ENCODE measurements at places on chromosomes 2 and 18.

GRCh38 chr2:239093952-239094351 lies 246.1 kb downstream of the TWIST2 start:
- no peak for DNase-seq

GRCh38 chr2:118363604-118364003 lies 275.3 kb downstream of the INSIG2 start:
- DNase-seq, result no peak

DNA sequence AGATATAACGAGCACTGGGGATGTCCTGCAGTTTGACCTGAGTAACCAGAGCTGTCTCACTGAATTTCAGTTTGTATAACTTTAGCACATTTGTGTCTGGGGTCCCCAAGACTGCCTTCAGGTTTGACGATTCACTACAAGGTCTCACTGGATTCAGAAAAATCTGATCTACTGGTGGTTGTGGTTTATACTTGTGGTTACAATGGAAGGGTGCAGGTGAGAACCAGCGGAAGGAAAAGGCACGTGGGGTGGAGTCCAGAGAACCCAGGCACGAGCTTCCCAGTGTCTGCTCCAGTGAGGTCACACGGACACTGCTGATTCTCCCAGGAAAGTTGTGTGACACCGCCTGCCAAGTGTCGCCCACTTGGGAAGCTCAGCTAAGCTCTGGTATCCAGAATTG lies 126.0 kb downstream of the ZNF236 start:
- no peak for DNase-seq

DNA sequence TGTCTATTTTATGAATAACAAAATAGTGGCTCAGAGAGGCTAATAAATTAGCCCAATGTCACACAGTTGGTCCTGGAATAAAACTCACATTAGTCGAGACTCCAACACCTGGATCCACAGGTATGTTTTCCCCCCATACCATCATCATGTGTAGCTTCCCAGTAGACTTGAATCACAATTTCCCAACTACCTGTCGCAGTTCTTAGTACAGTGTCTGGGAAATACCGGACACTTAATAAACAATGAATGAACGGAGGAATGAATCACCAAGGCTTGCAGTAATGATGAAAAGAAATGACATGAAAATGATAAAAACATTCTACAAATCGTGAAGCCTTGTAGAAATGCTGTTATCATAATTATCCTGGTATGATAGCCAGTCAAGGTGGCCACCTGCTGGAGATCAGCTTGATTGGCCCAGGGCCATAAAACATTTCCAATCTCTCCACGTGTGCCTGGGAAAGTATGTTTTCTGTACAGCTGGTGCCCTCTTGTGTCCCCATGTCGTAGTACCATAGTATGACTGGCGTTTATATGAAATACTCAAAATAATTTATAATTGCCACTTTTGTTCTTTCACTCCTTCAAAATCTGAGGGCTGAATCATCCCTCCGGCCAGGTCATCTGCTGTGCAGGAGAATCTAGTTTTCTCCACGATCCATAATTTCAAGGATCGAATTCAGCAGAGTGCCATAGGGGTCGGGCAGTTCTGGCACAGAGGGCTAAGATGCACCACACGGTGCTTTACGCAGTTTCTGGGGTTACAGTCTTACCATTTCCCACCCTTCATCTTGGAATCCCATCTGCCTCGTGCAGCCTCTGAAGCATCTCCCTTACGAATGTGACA lies 95.4 kb downstream of the LAMA1 start:
- DNase-seq, result peak; percentile 56

- DNase-seq, result no peak
These were observed 159.5 kb upstream of the GYPC start for GRCh38 chr2:126496493-126496892.

GRCh38 chr18:48104705-48105104 lies 174.2 kb upstream of the SMAD2 start:
- no peak for DNase-seq

GRCh38 chr18:78305789-78306188 lies 673.8 kb upstream of the SALL3 start:
- DNase-seq, result peak; percentile 3

- no peak for DNase-seq
These were observed 358.1 kb upstream of the SYT4 start for GRCh38 chr18:43635397-43635796.

DNA sequence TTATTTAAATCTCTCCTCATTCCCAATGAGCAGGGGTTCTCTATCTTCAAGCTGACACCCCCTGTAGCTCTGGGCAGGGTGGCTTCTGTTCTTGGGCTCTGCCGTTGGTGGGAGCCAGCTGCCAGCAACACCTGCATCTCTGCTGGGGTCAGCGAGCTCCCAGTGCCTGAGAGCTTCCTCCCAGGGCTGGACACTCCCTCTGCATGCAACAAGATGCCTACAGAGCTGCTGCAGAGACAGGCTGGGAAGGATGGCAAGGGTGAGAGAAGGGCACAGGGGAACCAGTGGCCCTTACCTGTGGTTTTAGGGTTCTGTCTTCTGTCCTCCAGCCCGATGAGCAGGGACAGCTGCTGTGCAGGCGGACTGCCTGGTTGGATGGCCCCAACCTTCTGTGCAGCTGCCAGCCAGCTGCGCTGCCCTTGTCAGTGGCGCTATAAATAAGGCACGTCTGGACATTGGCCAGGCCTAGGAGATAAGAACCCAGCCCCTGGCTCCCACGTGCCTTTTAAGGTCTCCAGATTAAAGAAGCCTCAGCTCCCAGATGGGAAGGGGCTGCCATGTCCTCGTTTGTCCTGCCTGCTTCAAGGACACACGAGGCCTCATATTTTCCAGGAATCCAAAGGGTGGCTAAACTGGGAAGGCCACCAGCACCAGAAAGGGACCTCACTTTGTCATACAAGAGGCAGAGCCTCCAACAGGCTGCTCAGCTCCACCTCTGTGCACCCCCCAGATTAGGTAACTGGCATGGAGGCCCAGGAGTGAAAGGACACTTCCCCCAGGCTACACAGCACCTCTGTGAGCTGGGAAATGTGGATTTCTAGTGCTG lies 39.5 kb upstream of the FHL2 start:
- no peak for DNase-seq

DNA sequence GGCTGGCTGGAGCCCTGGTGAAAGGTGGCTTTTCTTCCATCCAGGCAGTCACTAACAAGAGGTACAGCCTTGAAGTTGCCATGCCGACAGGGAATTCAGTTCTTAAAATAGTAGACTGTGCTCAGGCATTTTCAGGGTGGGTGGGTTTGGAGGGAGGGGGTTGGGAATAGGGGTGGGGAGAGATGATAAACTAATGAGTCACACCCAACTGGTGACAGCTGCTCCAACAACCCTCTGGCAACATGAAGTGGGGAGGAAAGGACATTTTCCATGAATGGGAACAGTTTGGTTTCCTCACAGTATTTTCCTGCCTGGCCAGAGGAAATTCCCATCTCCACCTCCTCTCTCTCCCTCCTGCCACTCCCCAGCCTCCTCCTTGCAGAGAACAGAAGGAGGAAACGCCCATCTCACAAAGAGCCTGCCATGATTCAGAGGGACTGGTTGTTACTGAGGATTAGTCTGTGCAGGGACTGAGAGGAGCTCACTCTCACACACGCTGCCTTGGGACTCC lies 113.0 kb upstream of the SLC1A4 start:
- peak; percentile 95 for DNase-seq

GRCh38 chr18:56910967-56911366 lies 235.9 kb upstream of the BOD1L2 start:
- DNase-seq, result peak; percentile 32

- no peak for DNase-seq
These were observed 286.9 kb downstream of the CTNNA2 start for GRCh38 chr2:79799729-79800128.

DNA sequence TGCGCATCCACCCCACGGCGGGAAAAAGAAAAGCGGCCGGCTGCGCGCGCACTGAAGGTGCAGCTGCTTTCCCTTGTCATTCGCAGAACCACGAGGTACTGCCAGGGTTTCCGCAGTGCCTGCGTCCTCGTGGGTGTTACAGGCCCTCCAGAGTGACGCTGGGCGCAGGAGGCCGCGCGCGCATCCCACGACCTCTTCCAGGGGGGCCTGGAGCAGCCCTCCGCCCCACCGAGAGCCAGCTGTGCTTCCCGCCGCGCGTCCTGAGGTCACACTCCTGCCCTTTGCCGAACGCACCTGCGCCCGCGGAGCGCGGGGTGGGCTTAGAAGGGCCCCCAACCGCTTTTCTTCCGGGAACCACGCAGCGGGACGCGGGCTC lies 378 bp upstream of the IAH1 start:
- DNase-seq, result no peak

DNA sequence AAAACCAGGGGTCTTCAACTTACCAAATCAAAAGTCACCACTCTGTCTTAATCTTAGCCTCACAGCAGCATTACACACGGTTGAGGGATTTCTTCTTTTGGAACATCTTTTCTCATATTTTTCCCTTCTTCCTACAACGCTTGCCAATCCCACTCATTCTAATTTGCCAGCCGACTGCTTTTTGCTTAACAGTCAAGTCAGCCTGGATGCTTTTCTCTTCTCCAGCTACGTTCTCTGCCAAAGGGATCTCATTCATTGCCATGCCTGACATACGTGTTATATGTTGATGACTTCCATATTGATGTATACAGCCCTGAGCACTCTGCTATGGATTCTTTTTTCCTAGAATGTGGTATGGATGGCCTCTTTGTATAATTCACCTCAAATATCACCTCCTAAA lies 37.3 kb downstream of the CDH19 start:
- DNase-seq, result no peak

DNA sequence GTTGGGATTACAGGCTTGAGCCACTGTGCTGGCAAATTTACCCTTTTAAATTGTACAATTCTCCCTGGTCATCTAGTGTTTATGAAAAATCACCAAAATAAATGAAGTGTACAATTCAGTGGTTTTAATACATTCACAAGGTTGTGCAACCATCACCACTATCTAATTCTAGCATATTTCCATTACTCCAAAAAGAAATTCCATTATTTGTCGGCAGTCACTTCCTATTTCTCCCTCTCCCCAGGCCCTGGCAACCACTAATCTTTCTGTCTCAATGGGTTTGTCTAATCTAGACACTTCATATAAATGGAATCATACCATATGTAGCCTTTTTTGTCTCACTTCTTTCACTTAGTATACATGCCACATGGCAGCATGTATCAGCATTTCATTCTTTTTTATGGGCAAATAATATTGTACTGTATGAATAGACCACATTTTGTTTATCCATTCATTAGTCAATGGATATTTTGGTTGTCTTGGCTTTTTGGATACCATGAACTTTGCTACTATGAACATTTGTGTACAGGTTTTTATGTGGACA lies 12.6 kb upstream of the POLE4 start:
- DNase-seq, result no peak

GRCh38 chr2:18976168-18976961 lies 382.1 kb downstream of the OSR1 start:
- DNase-seq, result no peak

GRCh38 chr2:86025229-86025820 lies 80.4 kb downstream of the POLR1A start:
- no peak for DNase-seq

- no peak for DNase-seq
These were observed 135.5 kb upstream of the MYT1L start for GRCh38 chr2:2466534-2466933.

DNA sequence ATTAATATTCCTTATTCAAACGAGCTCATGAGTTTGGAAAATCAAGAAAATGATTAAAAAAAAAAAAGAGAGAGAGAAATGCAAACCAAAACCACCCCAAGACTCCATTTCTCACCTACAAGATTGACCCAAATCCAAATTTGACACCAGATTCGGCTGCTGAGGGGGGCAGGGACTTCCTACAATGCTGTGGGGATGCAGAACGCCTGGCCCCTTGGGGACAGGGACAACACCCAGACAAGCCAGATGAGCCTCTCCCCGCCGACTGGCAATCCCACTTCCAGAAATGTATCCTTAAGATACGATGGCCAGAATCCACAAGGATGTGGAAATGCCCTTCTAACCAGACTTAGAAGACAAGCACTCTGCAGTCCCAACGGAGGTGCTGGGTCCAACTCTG lies 20.7 kb downstream of the BOK start:
- DNase-seq, result no peak

DNA sequence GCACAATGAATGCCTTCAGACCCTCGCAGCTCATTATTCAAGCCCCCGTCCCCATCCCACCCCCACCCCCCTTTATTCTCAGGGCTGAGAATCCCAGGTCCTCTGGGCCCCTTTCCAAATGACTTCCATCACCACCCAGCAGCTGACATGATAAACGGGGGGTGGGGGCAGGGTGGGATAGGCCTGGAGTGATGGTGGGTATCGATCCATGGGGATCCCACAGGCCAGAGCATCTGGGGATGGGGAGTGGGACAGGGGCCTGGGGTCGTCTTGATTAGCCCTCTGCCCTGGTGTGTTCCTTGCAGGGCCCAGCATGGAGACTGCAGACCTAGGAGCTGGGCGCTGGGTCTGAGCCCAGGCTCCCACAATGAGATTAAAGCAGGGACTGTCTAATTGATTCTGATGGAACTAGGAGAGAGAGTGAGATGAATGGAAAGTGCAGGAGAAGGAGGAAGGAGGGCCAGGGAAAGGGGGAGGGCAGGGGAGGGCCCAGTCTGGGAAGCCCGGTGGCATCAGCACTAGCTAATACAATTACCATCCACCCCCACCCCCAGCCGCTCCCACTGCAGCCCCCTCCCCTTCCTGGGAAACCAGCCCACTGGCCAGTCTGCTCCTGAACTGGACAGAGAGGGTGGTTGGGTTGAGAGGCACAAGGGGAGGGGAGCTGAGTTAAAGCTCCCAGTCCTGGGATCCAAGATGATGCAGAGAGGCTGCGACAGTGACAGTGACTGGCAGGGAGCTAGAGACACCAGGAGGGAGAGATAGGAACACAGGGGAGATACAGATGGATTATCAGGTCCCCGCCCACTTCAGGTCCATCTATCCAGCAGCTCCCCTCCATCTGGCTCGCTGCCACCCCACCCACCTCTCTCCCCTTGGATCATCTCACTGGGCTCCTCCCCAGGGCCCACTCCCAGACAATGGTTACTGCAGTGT lies 13.1 kb upstream of the TNS1 start:
- DNase-seq, result peak; percentile 64

DNA sequence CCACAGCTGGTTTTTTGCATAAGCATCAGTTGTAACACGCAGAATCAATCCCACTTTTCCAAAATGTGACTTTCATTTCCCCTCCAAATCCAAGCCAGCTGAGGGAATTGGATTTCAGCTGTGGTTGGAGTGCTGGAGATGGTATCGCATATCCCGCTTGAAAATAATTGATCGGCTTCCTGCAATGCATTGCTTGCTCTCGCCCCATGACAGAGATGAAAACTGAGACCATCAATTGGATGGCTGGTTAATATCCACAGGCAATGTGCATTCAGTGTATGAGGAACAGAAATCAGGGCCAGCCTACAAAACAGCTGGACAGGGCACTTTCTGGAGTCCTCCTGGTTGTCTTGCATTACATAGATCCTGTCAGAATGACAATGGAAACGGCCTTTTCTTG lies 135.3 kb downstream of the MAIP1 start:
- DNase-seq, result no peak

GRCh38 chr18:28408528-28408927 lies 231.6 kb upstream of the CDH2 start:
- no peak for DNase-seq
